ENCODE measurements at places on chromosomes 6 and 20. TPM values are rescaled to one million over a fixed set of nuclear protein-coding genes. Genes with fewer than 3 reads are reported as not detected.

- DNase-seq = no peak
- H3K4me3 ChIP-seq = no peak overlapping the region
- H3K27ac ChIP-seq = no peak overlapping the region
Observed at GRCh38 chr6:135014353-135014832, 40.2 kb downstream of the HBS1L start.

GRCh38 chr6:121764493-121764892 is 329.0 kb downstream of the GJA1 start:
- no peaks in the 10 kb centered on the region for H3K4me1 ChIP-seq
- no peaks in the 10 kb centered on the region for H3K36me3 ChIP-seq
- H3K4me3 ChIP-seq = no peak overlapping the region
- no peaks in the 10 kb centered on the region for H3K27me3 ChIP-seq

DNA sequence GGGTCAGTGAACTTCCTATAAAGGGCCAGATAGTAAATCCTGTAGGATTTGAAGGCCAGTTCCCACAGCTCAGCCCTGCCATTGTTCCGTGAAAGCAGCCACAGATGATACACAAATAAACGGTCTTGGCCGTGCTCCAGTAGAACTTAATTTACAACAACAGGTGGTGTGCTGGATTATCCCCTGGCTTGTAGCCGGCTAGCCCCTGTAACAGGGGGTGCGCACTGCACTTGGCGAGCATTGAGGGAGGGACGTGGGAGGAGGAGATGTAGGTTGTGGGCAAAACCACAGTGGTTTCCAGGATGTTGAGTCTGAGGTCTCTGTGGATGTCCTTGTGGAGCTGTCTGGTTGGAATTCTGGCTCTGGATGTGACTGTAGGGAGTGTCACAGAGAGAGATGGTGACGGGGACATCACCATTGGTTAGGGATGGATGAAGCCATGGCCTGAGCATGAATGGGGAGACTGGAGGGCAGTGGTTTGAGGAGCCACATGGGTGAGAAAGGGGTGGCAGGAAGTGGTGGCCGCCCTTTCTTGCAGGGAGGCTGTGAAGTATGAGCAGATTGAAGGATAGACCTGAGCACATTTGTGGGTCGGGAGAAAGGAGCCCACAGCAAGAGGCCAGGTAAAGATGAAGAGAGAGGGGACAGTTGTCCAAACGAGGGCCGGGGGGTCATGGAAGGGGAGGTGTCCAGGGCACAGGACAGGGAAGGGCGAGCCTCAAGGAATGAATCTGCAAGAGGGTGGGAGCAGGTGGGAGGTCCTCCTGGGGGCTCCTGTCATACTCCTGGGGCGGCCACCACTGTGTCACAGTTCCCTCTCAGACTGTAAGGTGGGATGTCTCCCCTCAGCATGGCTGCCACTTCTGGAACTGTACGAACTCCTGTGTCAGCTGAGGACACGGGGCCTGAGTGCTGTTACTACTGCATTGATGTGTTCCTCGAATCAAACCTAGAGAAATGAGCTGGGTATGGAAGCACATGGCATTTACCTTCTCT is 53.6 kb downstream of the CDH26 start:
- H3K36me3 ChIP-seq = no peaks in the 10 kb centered on the region
- DNase-seq = no peak
- H3K4me3 ChIP-seq = no peak overlapping the region
- H3K27ac ChIP-seq = no peak overlapping the region
- no peaks in the 10 kb centered on the region for H3K4me1 ChIP-seq
- H3K27me3 ChIP-seq = no peaks in the 10 kb centered on the region

DNA sequence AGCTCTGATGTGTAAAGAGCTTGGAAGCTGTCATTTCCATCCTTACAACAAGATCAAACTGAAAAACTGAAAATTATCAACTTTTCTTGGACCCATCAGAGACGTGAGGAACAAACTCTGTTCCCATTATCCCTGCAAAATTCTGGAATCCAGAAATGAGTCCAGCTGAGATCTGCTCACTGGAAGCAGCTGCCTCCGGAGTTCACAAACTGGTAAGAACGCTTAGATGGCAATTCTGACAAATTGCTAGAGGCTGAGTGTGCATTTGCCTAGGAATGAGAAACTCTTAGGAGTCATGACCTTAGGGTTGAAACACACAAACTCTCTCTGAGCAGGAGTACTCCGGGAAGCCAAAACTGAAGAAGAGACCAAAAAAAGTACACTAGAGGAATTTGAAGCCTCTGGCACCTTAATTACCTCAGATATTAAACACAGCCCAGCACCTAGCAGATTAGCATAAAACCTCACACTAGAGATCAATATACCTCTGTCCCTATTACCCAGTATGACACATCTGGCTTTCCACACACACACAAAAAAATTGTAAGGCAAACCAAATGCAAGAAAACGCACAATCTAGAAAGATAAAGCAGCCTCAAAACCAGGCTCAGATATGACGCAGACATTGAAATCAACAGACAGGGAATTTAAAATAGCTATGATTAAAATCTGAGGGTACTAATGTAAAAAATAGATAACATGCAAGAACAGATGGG is 233.5 kb upstream of the SGK1 start:
- no peaks in the 10 kb centered on the region for H3K36me3 ChIP-seq
- H3K27me3 ChIP-seq = no peaks in the 10 kb centered on the region
- no peak for DNase-seq

DNA sequence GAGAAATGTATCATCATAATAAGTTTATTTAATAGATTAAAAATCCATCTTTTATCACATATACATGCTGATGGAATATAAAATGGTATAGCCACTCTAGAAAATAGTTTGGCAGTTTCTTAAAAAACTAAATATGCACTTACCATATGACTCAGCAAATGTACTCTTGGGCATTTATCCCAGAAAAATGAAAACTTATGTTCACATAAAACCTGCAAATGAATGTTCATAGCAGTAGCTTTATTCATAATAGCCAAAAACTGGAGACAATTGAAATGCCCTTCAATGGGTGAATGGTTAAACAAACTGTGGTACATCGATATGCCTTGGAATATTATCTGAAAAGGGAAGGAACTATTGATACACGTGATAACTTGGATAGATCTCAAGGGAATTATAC is 6.4 kb upstream of the NCOA7 start:
- no peaks in the 10 kb centered on the region for H3K27me3 ChIP-seq
- no peak overlapping the region for H3K4me3 ChIP-seq

ENPP3 gene
- total RNA-seq = 2.1 TPM

DNA sequence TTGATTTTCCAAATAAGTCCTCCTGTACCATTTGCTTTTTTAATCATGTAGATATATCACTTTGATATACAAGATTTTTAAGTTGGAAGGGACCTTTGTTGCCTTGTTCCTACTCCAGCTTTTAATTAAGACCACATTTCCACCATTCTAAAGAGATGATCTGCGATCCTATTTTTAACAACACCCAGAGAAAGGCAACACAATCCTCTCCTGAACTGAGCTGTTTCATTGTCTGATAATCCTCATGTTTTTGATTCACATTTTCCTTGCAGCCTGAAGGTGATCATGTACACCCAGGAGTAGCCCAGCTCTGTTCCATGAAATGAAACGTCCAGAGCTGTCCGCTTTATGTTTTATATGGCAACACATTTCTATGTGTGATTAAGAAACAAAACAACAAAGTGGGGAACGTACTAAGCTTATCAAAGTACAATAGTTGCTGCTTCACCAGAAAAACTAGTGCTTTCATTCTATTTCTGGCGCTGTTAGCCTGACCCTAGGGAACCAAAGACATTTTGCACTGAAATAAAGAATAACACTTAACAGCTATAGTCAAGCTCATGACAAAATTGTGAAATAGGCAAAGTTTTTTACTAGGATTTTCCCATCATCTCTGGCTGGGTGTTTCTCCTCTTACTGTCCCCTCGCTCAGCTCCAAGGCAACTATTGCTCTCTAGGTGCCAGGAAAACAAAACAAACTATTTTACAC is 22.6 kb upstream of the TRAF3IP2 start:
- no peak overlapping the region for H3K4me3 ChIP-seq
- H3K27me3 ChIP-seq = no peaks in the 10 kb centered on the region
- H3K27ac ChIP-seq = no peak overlapping the region
- H3K36me3 ChIP-seq = no peaks in the 10 kb centered on the region
- no peak for DNase-seq
- H3K4me1 ChIP-seq = no peaks in the 10 kb centered on the region

GRCh38 chr6:6586167-6586566 is 2.4 kb upstream of the LY86 start:
- DNase-seq = no peak
- no peaks in the 10 kb centered on the region for H3K36me3 ChIP-seq
- H3K4me3 ChIP-seq = no peak overlapping the region
- H3K4me1 ChIP-seq = peaks cover 4% of the 10 kb centered on the region
- no peaks in the 10 kb centered on the region for H3K27me3 ChIP-seq
- H3K27ac ChIP-seq = no peak overlapping the region

- no peak for DNase-seq
- H3K27me3 ChIP-seq = no peaks in the 10 kb centered on the region
- H3K36me3 ChIP-seq = no peaks in the 10 kb centered on the region
- H3K27ac ChIP-seq = no peak overlapping the region
- no peaks in the 10 kb centered on the region for H3K4me1 ChIP-seq
Observed at GRCh38 chr6:148650941-148651505, 95.8 kb upstream of the UST start.

GRCh38 chr6:15744818-15745402 is 82.1 kb upstream of the DTNBP1 start:
- no peak overlapping the region for H3K27ac ChIP-seq
- no peak overlapping the region for H3K4me3 ChIP-seq
- no peaks in the 10 kb centered on the region for H3K27me3 ChIP-seq
- DNase-seq = no peak

PHF1 gene
- total RNA-seq = 64.9 TPM

- H3K27ac ChIP-seq = no peak overlapping the region
- no peaks in the 10 kb centered on the region for H3K36me3 ChIP-seq
- no peaks in the 10 kb centered on the region for H3K27me3 ChIP-seq
Observed at GRCh38 chr6:16871047-16871446, 109.8 kb upstream of the ATXN1 start.

- no peaks in the 10 kb centered on the region for H3K4me1 ChIP-seq
- H3K27ac ChIP-seq = no peak overlapping the region
- H3K36me3 ChIP-seq = no peaks in the 10 kb centered on the region
- no peak overlapping the region for H3K4me3 ChIP-seq
- DNase-seq = no peak
Observed at GRCh38 chr6:73156793-73157767, 68.2 kb downstream of the KHDC1L start.

DNA sequence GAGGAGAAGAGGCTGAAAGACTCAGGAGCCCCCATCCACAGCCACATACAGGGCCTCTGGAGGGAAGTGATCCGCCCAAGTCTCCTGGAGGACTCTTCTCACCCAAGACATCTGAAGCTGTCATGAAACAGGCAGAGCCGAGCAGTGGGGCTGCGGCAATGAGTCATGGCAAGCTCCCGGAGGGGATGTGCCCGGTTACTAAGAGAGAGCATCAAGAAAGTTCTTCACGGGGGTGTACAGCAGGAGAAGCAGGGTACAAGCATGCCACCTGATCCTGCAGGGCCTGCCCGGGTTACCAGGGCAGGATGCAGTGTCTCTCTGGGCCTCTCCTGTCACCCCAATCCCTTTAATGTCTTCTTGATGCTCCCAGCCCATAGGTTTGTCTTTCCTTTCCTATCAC is 21.1 kb downstream of the TRIM26 start:
- no peaks in the 10 kb centered on the region for H3K27me3 ChIP-seq
- no peak for DNase-seq
- H3K36me3 ChIP-seq = peaks cover 36% of the 10 kb centered on the region
- no peak overlapping the region for H3K27ac ChIP-seq
- H3K4me1 ChIP-seq = no peaks in the 10 kb centered on the region
- H3K4me3 ChIP-seq = no peak overlapping the region

- no peak overlapping the region for H3K27ac ChIP-seq
- H3K27me3 ChIP-seq = no peaks in the 10 kb centered on the region
- no peak for DNase-seq
- no peaks in the 10 kb centered on the region for H3K36me3 ChIP-seq
Observed at GRCh38 chr6:20744911-20745557, 210.8 kb downstream of the CDKAL1 start.

GRCh38 chr6:149129371-149130077 is 188.0 kb upstream of the TAB2 start:
- no peak overlapping the region for H3K4me3 ChIP-seq
- H3K36me3 ChIP-seq = no peaks in the 10 kb centered on the region
- H3K27me3 ChIP-seq = no peaks in the 10 kb centered on the region

TPBG gene
- total RNA-seq = 14.0 TPM

EEF1E1 gene
- total RNA-seq = 59.9 TPM

KCNK16 gene
- total RNA-seq = not detected

DNA sequence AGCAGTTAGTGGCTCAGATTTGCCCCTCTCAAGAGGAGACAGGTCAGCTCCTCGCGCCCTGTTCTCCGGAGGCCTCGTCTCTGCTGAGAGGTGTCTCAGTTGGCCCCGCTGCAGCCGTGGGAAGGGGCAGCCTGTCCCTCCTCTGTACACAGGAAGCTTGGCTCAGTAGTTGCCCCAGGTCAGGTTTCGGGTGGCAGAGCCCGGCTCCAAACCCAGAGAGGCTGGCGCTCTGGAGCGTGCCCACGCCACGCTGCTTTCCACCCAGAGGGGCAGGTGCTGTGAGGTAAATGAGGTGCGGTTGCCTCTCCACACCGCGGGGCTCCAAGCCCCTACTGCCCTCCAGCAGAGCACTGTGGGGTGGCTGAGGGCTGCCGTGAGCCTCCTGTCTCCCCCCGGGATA is 16.0 kb downstream of the DYNLT1 start:
- no peak for DNase-seq
- no peak overlapping the region for H3K4me3 ChIP-seq
- no peaks in the 10 kb centered on the region for H3K27me3 ChIP-seq
- H3K36me3 ChIP-seq = peaks cover 51% of the 10 kb centered on the region
- H3K4me1 ChIP-seq = peaks cover 22% of the 10 kb centered on the region

DNA sequence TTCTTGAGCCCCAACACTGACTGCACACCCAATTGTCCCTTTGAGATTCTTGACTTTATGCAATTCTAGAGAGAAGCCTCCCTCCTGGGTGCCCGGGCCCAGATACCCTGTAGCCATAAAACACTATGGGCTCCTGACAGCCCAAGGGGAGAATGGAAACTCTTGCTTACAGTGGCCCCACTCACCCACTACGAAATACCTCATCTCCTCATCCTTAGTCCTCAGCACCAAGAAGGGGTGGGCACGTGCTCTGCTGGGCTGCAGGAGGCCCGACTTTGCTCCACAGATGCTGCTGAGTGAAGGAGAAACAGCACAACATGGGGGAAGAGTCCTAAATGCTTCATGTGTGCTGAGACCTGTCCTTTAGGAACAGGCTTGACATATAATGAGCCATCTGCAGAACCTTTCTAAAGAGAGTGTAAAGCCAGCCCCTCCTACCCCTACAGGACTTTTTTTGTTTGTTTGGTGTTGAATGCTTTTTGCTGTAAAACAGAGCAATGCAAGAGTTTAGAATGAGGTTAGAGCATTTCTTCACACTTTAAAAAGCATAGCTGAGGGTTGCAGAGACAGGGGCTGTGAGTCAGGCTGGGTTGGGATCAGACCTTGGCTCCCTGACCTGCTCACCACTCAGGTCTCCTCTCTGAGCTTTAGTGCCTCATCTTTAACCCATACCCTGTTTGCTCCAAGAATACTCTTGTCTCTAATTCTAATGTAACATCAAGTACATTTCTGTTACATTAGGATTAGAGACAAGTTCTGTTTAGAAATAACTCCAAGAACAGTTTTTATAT is 17.6 kb upstream of the SIRPG start:
- no peaks in the 10 kb centered on the region for H3K36me3 ChIP-seq
- DNase-seq = no peak
- H3K27me3 ChIP-seq = no peaks in the 10 kb centered on the region

All from upper lobe of left lung (tissue), 6 donors.